Kidney epithelial cell (primary cell): ENCODE measurements at places on chromosomes 7 and 10. TPM values are rescaled to one million over a fixed set of nuclear protein-coding genes. Genes with fewer than 3 reads are reported as not detected.

Gene ANKRD1
- 146 and 171 TPM in 2 replicates for total RNA-seq

Gene RNF32
- total RNA-seq: 0.62 and 0.75 TPM in 2 replicates

Gene UCN3
- not detected in 2 replicates for total RNA-seq

Gene STYXL1
- total RNA-seq: 58.1 and 71.7 TPM in 2 replicates

DNA sequence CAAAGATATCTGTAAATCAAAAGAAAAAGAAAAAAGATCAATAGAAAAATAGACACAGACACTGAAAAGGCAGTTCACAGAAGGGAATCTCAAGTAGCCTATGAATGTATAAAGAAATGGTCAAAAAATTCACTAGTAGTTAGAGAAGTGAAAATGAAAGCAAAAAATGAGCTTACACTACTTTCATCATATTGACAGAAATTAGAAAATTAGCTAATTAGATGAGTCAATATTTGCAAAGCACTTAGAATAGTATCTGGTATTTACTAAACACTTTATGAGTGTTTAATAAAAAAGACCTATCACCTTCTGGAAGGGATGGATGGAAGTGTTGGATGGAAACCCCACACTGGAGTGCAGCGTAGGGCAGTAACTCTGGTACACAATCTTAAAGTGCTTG, 1.7 kb upstream of the CFAP58 start:
- no peak for DNase-seq

DNA sequence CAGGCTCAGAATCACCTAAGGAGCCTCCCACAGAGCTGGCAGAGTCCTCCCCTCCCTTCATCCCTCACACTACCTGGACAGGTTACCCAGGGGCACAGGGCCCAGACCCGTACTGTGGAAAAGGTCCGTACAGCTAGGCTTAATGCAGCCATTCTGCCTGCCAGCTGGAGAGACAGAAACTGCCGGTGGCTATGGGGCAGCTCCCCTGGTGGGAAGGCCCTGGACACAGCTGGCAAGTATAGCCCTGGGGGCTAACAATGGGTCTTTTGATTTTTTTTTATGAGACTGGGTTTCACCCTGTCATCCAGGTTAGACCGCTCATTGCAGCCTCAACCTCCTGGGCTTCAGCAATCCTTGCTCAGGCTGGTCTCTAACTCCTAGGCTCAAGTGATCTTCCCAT, 68.3 kb downstream of the GNA12 start:
- DNase-seq: no peak

DNA sequence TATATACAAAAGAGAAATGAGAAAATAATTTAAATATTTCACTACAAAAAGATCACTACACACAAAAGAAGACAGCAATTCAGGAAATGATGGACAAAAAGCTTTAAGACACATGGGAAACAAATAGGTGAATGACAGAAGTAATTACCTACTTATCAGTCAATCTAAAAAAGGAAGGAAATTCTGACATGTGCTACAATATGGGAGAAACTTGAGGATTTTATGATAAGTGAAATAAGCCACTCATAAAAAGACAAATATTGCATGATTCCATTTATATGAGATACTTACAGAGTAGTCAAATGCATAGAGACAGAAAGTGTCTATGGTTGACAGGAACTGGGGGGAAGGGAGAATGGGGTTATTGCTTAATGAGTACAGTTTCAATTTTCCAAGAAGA, 339.2 kb downstream of the CALN1 start:
- no peak for DNase-seq

DNA sequence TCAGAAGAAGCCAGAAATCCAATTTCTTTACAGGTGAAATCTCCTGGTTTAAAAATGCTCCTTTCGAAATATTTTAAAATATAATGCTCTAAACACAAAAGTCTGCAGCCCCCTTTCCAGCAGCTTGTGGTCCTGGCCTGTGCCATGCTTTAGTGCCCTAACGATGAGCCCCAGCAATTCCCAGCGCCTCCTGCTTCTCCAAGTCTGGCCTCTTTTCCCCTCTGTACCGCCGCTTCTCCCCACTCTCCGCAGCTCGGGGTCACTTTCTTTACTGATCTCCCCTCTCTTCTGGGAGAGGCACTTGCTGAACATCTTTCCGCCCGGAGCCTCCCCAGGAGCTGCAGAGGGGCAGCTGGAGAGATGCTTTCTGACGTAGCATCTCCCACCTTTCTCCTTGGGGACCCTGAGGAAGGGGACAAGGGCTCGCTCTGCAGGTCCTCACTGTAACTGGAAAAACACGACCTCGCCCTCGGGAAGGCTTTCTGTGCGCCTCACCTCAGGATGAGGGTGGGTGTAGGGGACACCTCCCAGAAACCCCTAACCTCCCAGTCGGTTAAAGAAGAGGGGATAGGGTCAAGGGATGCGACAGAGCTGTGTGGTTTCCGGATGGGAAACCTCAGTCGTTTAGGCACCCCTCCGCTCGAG, 565 bp upstream of the INA start:
- no peak for DNase-seq

GRCh38 chr10:13924040-13924725, 337.4 kb downstream of the PRPF18 start:
- DNase-seq: peak; percentile 78

DNA sequence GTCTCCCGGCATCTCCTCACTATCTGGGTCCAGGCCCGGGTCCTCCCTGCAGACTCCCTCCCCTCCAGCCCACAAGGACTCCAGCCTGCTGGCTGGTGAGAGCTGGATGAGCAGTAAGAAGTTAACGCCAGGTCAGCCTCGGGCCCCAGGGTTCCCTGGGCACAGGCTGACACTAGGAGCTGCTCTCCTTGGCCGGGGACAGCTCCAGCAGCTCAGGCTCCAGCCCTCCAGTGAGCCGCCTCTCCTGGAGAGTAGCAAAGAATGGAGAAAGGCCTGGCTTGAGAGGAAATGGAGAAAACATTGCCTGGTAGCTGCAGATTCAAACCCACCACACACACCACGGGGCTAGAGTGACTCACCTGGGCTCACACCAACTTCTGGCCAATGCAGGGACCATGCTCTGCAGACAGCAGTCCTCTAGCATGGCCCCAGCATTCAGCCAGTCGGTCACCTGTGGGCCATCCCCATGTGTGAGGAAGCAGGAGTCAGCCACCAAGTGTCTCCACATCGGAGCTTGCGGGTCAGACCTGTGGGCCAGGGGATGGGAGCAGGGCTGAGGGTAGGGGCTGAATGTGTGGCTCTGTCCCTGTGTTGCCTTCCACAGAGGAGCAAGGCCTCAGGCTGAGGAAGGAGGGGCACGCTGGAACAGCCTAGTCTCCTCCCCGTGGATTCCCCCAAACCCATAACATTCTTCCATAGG, 6.5 kb downstream of the SAP25 start:
- DNase-seq: no peak

- DNase-seq: no peak
Measured at GRCh38 chr10:131928248-131929095, 27.7 kb downstream of the PPP2R2D start.

GRCh38 chr7:128266529-128266882, 25.4 kb downstream of the LEP start:
- no peak for DNase-seq

GRCh38 chr7:154871507-154871906, 131.4 kb downstream of the PAXIP1 start:
- no peak for DNase-seq

GRCh38 chr10:87706731-87707130, 47.1 kb downstream of the PAPSS2 start:
- DNase-seq: no peak

DNA sequence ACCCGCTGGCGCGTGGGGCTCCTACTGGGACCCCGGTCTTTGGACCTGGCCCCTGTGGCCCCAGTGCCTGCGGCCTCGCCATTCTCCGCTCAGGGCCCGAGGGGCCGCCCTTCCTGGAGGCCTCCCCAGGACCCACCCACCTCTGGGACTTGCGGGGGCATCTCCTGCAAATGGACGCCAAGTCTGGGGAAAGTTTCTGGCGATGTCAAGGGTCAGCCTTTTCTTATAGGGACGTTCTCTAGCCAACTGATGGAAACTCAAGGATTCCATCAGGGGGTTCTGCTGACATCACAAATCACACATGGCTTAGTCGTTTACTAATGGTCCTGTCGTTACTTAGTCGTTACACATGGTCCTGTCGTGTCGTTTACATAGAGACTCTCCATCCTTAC, 57.7 kb upstream of the RHOBTB1 start:
- DNase-seq: no peak

- DNase-seq: no peak
Measured at GRCh38 chr10:125063256-125063925, 97.0 kb downstream of the CTBP2 start.

DNA sequence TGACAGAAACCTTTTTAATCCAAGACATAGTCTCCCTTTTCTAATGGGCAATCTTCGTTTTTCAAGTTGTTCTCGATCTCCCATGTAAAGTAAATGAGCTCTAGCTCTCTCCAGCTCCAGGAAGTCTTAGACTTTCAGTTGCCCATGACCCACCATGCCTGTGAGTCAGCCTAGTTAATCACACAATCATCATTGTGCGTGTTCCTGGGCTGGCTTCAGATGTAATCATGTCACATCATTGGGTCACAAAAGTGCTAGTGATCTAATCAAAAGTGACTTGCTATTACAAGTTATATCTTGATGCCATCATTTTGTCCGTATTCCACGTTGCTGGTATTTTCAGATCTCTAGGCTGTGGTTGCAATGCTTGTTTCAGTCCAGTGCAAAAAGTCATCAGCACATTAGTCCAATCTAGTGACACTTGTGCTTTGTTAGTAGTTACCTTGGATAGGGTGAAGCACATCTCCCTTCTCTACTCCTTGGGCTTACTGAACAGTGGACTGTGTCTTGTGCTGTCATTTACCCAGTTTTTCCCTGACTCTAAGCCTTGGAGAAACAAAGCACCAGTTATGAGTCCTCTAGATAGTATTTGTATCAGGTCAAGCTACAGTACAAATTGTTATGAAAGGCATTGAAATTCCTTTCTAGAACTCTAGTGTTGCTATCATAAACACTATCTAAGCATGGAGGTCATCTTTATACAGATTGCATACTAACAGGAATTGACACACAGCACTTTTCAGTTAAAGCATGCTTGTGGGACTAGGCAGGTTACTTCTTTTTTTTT, 316.6 kb downstream of the GFRA1 start:
- no peak for DNase-seq

- no peak for DNase-seq
Measured at GRCh38 chr7:50687575-50688225, 95.0 kb downstream of the GRB10 start.

GRCh38 chr10:124217906-124218804, 124.8 kb upstream of the CHST15 start:
- DNase-seq: no peak

GRCh38 chr7:82840061-82840460, 322.6 kb downstream of the PCLO start:
- no peak for DNase-seq

- DNase-seq: no peak
Measured at GRCh38 chr7:143120691-143121405, 11.0 kb upstream of the PIP start.

DNA sequence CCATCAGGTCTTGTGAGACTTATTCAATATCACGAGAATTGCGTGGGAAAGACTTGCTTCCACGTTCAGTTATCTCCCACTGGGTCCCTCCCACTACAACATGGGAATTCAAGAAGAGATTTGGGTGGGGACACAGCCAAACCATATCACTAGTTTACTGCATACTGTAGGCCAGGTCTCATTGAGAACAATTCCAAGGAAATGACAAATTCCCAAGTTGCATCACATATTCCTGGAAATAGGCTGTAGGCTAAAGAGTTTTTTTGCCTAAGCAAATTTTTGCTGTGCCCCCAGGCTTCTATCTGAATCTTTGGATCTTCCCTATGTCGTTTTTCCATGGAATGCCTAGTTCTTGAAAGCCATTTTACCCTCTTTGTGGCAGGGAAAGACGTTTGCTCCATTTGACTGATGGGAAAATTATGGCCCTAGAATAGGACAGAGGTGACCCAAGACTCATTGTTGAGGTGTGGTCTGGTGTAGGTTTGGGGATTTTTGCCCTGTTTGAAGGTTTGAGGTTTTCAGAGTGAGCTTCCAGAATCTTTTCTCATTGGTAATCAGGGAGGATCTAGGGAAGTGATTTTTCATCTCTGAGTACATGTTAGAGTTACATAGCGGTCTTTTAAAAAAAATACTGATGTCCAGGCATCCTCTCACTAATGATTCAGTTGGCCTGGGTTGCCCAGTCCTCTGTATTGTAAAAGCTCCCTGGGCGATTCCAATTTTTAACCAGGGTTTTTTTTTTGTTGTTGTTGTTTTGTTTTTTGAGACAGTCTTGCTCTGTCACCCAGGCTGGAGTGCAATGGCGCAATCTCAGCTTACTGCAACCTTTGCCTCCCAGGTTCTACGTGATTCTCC, 44.4 kb downstream of the TACR2 start:
- no peak for DNase-seq

DNA sequence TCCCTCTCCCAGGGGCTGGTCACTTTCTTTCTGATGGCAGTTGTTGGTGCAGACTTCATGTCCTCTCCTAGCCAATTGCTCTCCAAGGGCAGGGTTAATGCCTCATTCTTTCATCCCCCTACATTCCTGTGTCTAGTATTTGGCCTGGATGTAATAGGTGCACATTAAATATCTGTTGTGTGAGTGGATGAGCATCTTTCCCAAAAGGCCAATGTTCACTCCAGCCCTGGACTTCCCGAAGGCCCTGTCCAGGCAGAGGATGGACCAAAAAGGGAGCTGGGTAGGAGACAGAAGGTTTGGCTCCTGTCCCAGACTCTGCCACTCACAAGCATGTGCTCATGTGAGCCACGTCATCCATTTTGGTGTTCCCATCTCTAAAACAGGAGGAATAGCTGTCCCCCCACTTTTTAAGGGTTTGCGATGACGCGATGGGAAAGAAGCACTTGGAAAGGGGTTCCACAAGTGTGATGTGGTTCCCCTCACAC, 47.5 kb downstream of the RGS10 start:
- no peak for DNase-seq
